Subcutaneous preadipocyte (primary cell): ENCODE measurements at places on chromosomes 16 and 17. TPM values are rescaled to one million over a fixed set of nuclear protein-coding genes. Genes with fewer than 3 reads are reported as not detected.

The GAA gene
- total RNA-seq, result 20.7 and 25.7 TPM in 2 replicates

The MEFV gene
- total RNA-seq, result under 0.01 and 0.20 TPM in 2 replicates

The RCVRN gene
- total RNA-seq, result under 0.01 TPM in 1 of 2 replicates, not detected in the other

The KCNH4 gene
- not detected in 2 replicates for total RNA-seq

The FOXO3B gene
- 2.6 and 4.9 TPM in 2 replicates for total RNA-seq

The NOD2 gene
- total RNA-seq, result under 0.01 TPM in 2 replicates

The RAP1GAP2 gene
- total RNA-seq, result 3.3 and 5.3 TPM in 2 replicates

The CCDC200 gene
- total RNA-seq, result 0.37 TPM in 1 of 2 replicates, not detected in the other

The ANKRD40CL gene
- not detected in 2 replicates for total RNA-seq

The DPEP3 gene
- total RNA-seq, result not detected in 2 replicates

The BCAR1 gene
- total RNA-seq, result 37.8 and 42.4 TPM in 2 replicates

The CCL8 gene
- total RNA-seq, result not detected in 2 replicates

The LITAFD gene
- not detected in 2 replicates for total RNA-seq

The KRT13 gene
- total RNA-seq, result not detected in 2 replicates

The JPH3 gene
- not detected in 2 replicates for total RNA-seq

The KRTAP4-5 gene
- not detected in 2 replicates for total RNA-seq

The CCDC92B gene
- total RNA-seq, result under 0.01 TPM in 2 replicates

The KRT40 gene
- not detected in 2 replicates for total RNA-seq

The GAN gene
- total RNA-seq, result 4.0 and 6.1 TPM in 2 replicates

The MYH8 gene
- not detected in 2 replicates for total RNA-seq

The ZFP1 gene
- 10.3 and 12.1 TPM in 2 replicates for total RNA-seq

The KANSL1 gene
- 43.4 and 108 TPM in 2 replicates for total RNA-seq

The ZNF267 gene
- 7.7 and 14.1 TPM in 2 replicates for total RNA-seq

The AXIN2 gene
- 1.4 and 3.7 TPM in 2 replicates for total RNA-seq

The SHISA6 gene
- total RNA-seq, result not detected in 2 replicates

The ENPP7 gene
- not detected in 2 replicates for total RNA-seq

The CACNA1H gene
- under 0.01 and 0.20 TPM in 2 replicates for total RNA-seq

The PCGF2 gene
- 3.1 and 4.4 TPM in 2 replicates for total RNA-seq

The TP53TG3C gene
- under 0.01 TPM in 2 replicates for total RNA-seq

The CDRT15 gene
- total RNA-seq, result not detected in 2 replicates

The CA7 gene
- not detected in 2 replicates for total RNA-seq

The GID4 gene
- 9.6 and 9.8 TPM in 2 replicates for total RNA-seq

The CLDN7 gene
- 0.98 and 2.9 TPM in 2 replicates for total RNA-seq

The VMO1 gene
- total RNA-seq, result 0.59 TPM in 1 of 2 replicates, not detected in the other

The GSG1L2 gene
- total RNA-seq, result not detected in 2 replicates

The COQ9 gene
- total RNA-seq, result 44.1 and 49.3 TPM in 2 replicates

The CNTNAP1 gene
- 15.8 and 16.8 TPM in 2 replicates for total RNA-seq

The C1QL1 gene
- total RNA-seq, result under 0.01 and 0.20 TPM in 2 replicates

The CD300LF gene
- not detected in 2 replicates for total RNA-seq

The PKMYT1 gene
- 12.5 and 19.4 TPM in 2 replicates for total RNA-seq

The SLC52A1 gene
- total RNA-seq, result under 0.01 TPM in 1 of 2 replicates, not detected in the other

The NPIPB13 gene
- 0.73 TPM in 1 of 2 replicates, not detected in the other for total RNA-seq

The CTCF gene
- 21.7 and 33.2 TPM in 2 replicates for total RNA-seq

The CXCL16 gene
- total RNA-seq, result 1.6 and 2.6 TPM in 2 replicates

The ETV4 gene
- total RNA-seq, result 10.7 and 30.7 TPM in 2 replicates

The UNK gene
- total RNA-seq, result 15.8 and 16.0 TPM in 2 replicates

The PIK3R6 gene
- total RNA-seq, result not detected in 2 replicates

The NME4 gene
- 69.6 and 110 TPM in 2 replicates for total RNA-seq

The CEP295NL gene
- 2.9 and 3.7 TPM in 2 replicates for total RNA-seq

The KRTAP4-4 gene
- not detected in 2 replicates for total RNA-seq

The KRTAP9-8 gene
- not detected in 2 replicates for total RNA-seq

The CTF1 gene
- 0.59 and 1.1 TPM in 2 replicates for total RNA-seq

The KRTAP4-9 gene
- total RNA-seq, result not detected in 2 replicates

The SRCIN1 gene
- total RNA-seq, result under 0.01 TPM in 1 of 2 replicates, not detected in the other

The PRR15L gene
- total RNA-seq, result not detected in 2 replicates

The KRTAP2-3 gene
- not detected in 2 replicates for total RNA-seq

The CRISPLD2 gene
- 6.5 and 54.4 TPM in 2 replicates for total RNA-seq
